B cell (primary cell): ENCODE measurements at places on chromosomes 1 and 21. TPM values are rescaled to one million over a fixed set of nuclear protein-coding genes. Genes with fewer than 3 reads are reported as not detected.

- DNase-seq = no peak
- H3K4me3 ChIP-seq = no peak overlapping the region
- no peak overlapping the region for H3K27ac ChIP-seq
- H3K4me1 ChIP-seq = no peaks in the 10 kb centered on the region
- no peaks in the 10 kb centered on the region for H3K27me3 ChIP-seq
These were observed 26.4 kb downstream of the PLXNA2 start for GRCh38 chr1:208217781-208218180.

- peak within 1 kb of the TSS; percentile 83 for H3K27ac ChIP-seq
- peak; percentile 94 for DNase-seq
- H3K27me3 ChIP-seq = no peaks in the 10 kb centered on the region
- no peaks in the 10 kb centered on the region for H3K36me3 ChIP-seq
These were observed at the start of gene AGTRAP for GRCh38 chr1:11735854-11736745. AGTRAP (plus strand) TSS chr1:11736136; CDS start chr1:11736209, 73 bp downstream.

GRCh38 chr1:66246351-66247269, 287.3 kb upstream of the SGIP1 start:
- H3K27me3 ChIP-seq = no peaks in the 10 kb centered on the region
- H3K36me3 ChIP-seq = no peaks in the 10 kb centered on the region
- no peaks in the 10 kb centered on the region for H3K4me1 ChIP-seq
- no peak overlapping the region for H3K27ac ChIP-seq

DNA sequence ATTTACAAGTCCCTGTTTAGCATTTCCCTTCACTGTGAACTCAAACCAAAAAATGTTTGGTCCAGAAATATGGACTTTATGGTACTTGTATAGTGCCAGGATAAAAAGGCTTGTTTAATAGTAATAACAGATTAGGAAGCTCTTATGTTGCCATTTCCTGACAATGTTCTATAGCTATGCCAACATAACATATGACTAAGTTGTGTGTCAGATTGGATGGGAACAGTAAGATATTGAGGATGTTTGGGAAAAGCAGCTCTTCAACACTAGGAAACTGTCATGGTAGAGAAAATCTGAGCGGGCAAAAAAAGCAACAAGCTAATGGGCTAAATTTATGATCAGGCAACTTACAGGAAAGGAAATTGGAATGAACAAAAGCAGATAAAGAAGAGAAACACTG, 287.1 kb upstream of the ADGRL4 start:
- H3K36me3 ChIP-seq = no peaks in the 10 kb centered on the region
- no peak overlapping the region for H3K4me3 ChIP-seq
- no peaks in the 10 kb centered on the region for H3K4me1 ChIP-seq

- no peak overlapping the region for H3K4me3 ChIP-seq
- H3K27me3 ChIP-seq = no peaks in the 10 kb centered on the region
- no peaks in the 10 kb centered on the region for H3K36me3 ChIP-seq
- DNase-seq = peak; percentile 58
These were observed 629 bp downstream of the CTNNBIP1 start for GRCh38 chr1:9909234-9910046.

- H3K27me3 ChIP-seq = no peaks in the 10 kb centered on the region
- peak; percentile 67 for DNase-seq
- H3K4me3 ChIP-seq = no peak overlapping the region
- peak overlapping the region; percentile 23 for H3K27ac ChIP-seq
- peaks cover 14% of the 10 kb centered on the region for H3K36me3 ChIP-seq
- peaks cover 53% of the 10 kb centered on the region for H3K4me1 ChIP-seq
These were observed 43.0 kb downstream of the GALNT2 start for GRCh38 chr1:230109895-230110667.

DNA sequence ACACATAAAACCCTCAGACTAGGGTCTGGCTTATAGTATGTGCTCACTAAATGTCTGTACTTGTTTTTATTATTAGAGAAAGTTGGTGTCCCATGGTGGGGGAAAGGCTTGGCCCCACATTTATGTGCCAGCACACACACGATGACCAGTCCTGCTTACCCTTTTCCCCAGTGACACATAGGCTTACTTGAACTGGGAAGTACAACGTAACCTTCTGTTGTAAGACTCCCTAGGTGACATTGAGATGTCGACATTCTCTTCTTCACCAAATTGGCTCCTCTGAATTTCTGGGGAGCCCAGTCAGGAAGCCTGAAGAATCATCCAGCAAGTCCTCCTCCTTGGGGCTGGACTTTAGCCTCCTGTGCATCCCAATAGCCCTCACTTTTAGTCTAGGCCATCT, 1.7 kb upstream of the MECR start:
- peaks cover 25% of the 10 kb centered on the region for H3K4me1 ChIP-seq
- no peak overlapping the region for H3K4me3 ChIP-seq
- no peak overlapping the region for H3K27ac ChIP-seq
- H3K36me3 ChIP-seq = no peaks in the 10 kb centered on the region
- DNase-seq = no peak

DNA sequence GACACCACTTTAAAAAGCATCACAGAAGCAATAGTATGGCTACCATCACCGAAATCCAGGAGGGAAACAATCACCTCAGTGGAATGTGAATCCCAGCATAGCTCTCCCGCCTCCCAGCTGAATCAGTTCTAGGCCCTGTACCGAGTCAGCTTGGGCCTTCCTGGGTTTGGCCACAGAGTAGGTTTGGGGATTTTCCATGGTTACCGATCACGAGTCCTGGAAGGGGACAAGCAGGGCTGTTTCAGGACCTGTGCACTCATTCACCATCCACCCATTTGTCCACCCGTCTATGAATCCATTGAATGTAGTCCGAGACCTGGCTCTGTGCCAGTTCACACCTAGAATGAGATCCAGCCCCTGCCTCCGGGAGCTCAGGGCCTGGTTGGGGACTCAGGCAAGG, 94.2 kb downstream of the ARHGEF10L start:
- no peak overlapping the region for H3K27ac ChIP-seq
- H3K27me3 ChIP-seq = no peaks in the 10 kb centered on the region
- H3K4me3 ChIP-seq = no peak overlapping the region
- DNase-seq = no peak
- no peaks in the 10 kb centered on the region for H3K36me3 ChIP-seq

DNA sequence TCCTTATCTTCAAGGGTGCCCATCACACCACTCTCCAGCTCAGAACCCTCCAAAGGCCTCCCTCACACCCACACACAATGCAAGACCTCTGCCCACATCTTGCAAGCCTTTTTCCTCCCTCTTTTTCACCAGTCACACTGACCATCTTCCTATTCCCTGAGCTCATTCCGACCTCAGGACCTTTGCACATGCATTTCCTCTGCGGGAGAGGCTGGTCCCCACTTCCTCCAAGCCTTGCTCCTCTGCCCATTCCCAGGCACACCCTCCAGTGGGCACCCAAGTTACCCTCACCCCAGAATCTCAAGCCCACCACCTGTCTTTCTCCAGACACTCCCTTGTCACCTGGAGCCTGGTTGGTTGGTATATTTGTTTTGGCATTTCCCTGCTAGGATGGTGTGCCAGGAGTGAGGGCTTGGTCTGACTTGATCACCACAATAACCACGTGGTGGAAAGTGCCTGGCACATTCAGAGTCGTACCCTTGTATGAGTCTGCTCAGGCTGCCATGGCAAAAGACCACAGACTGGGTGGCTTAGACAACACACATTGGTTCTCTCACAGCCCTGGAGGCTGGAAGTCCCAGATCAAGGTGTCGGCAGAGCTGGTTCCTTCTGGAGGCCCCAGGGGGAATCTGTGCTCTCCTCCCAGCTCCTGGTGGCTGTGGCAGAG, 13.2 kb downstream of the MX2 start:
- no peak for DNase-seq
- no peaks in the 10 kb centered on the region for H3K27me3 ChIP-seq
- peaks cover 43% of the 10 kb centered on the region for H3K36me3 ChIP-seq
- H3K27ac ChIP-seq = no peak overlapping the region

- no peak for DNase-seq
- H3K4me3 ChIP-seq = no peak overlapping the region
- H3K27ac ChIP-seq = no peak overlapping the region
- no peaks in the 10 kb centered on the region for H3K27me3 ChIP-seq
These were observed 27.2 kb upstream of the CLIC4 start for GRCh38 chr1:24717887-24718650.

DNA sequence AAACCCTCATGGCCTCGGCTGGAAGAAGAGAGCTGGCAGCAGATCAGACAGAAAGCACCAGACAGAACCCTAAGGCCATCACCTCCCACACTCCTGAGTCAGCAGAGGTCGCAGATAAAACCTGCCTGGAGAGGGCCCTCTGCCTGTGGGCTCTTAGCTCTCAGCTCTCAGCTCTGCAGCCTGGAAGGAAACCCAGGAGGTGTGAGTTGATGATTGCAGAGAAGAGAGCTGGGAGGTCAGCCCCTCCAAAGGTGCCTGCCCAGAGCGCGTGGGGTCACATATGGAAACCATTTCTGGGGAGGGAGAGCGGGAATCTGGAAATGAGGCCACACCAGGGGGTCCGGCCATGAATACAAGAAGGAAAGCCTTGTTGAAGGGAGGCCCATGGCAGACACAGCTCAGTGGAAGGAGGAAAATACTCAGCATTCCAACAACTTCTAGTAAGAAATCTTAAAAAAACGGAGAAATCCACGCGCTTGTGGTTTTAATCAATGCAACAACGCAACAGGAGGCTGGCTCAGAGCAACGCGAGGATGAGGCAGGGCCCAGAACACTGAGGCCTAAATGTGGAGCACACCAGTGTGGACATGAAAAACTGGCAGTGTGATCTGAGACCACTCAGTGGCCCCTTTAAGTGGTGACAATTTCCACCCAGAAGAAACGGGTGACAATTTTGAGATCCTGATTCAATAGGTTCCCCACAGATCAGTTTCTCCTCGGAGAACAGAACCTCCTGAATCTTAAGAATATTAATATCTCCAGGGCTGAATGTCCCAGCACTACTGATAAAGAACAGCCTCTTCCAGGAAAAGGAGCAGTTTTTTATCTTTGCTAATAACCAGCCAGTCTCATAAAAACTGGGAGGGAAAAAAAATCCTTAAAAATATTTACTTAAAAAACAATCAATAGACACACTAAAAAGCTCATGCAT, 45.7 kb downstream of the PSMG1 start:
- H3K36me3 ChIP-seq = no peaks in the 10 kb centered on the region
- H3K27me3 ChIP-seq = no peaks in the 10 kb centered on the region
- H3K4me3 ChIP-seq = no peak overlapping the region
- H3K27ac ChIP-seq = no peak overlapping the region
- DNase-seq = no peak

- no peaks in the 10 kb centered on the region for H3K27me3 ChIP-seq
- H3K4me1 ChIP-seq = peaks cover 7% of the 10 kb centered on the region
- H3K4me3 ChIP-seq = no peak overlapping the region
- H3K27ac ChIP-seq = no peak overlapping the region
- H3K36me3 ChIP-seq = no peaks in the 10 kb centered on the region
- DNase-seq = no peak
These were observed 45.2 kb downstream of the PLPP3 start for GRCh38 chr1:56534130-56534651.

- H3K27me3 ChIP-seq = no peaks in the 10 kb centered on the region
- H3K36me3 ChIP-seq = no peaks in the 10 kb centered on the region
- H3K4me3 ChIP-seq = no peak overlapping the region
These were observed 202.9 kb downstream of the TBX15 start for GRCh38 chr1:118785246-118785645.

DNA sequence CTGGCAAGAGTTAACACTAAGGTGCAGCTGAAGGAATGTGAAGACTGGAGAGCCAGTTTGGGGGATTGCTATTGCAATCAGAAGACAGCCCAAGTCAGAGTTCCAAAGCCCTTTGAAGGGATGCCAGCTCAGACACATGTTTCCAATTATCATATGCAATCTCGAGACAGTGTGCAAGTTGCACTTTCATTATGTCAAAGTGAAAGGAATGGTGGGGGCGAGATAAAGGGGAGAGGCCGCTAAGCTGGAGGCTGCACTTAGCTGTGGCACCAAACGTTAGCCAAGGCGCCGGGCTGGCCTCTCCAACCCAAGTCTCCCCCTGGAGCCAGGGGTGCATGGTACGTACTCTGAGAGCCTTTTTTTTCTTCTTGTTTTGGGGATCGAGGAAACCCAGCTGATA, 58.0 kb downstream of the NGF start:
- no peaks in the 10 kb centered on the region for H3K27me3 ChIP-seq
- H3K27ac ChIP-seq = no peak overlapping the region
- H3K36me3 ChIP-seq = no peaks in the 10 kb centered on the region
- no peak for DNase-seq
- H3K4me3 ChIP-seq = no peak overlapping the region

GRCh38 chr1:45752441-45753052, 2.1 kb upstream of the IPP start:
- no peaks in the 10 kb centered on the region for H3K27me3 ChIP-seq
- H3K27ac ChIP-seq = no peak overlapping the region
- no peaks in the 10 kb centered on the region for H3K36me3 ChIP-seq
- no peak overlapping the region for H3K4me3 ChIP-seq
- H3K4me1 ChIP-seq = peaks cover 8% of the 10 kb centered on the region

DNA sequence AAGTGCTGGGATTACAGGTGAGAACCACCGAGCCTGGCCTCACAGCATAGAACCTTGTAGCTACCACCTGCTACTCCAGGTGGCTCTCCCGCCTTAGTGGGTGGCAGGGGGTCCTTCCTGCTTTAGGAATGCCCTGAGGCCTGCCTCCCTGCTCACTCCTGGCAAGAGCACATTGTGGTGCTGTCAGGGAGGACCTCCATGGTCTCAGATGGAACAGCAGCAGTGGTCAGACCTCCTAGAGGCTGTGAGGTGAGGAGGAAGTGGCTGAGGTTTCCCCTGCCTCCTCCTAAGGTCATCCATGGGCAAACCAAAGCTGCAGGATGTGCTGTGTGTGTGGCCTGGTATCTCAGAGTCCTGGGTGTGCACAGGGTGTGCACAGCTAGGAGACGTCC, 6.7 kb downstream of the SOX13 start:
- H3K4me3 ChIP-seq = no peak overlapping the region
- H3K4me1 ChIP-seq = peaks cover 10% of the 10 kb centered on the region
- no peak for DNase-seq
- no peak overlapping the region for H3K27ac ChIP-seq

DNA sequence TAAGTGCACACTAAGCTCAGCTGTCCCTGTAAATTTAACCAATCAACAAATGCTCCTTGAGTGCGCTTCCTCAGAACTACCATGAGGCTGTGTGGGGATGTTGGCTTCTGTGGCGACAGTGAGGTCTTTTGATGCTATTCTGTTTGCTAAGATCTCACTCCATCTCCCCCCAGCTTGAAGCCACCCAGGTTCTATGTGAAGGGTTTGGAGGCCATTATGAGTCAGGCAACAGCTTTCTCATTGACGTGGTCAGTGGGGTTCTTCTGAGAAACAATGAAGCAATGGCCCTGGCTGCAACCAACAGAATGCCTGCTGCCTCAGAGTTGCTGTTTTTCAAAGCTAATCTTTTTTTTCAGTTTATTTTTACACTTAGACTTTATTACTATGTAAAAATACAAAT, 205.5 kb downstream of the PTBP2 start:
- H3K27me3 ChIP-seq = no peaks in the 10 kb centered on the region
- no peaks in the 10 kb centered on the region for H3K36me3 ChIP-seq
- H3K4me3 ChIP-seq = no peak overlapping the region
- H3K27ac ChIP-seq = no peak overlapping the region
- no peak for DNase-seq

GRCh38 chr1:82319546-82319945, 518.8 kb downstream of the ADGRL2 start:
- H3K4me3 ChIP-seq = no peak overlapping the region
- H3K4me1 ChIP-seq = no peaks in the 10 kb centered on the region
- no peak overlapping the region for H3K27ac ChIP-seq

The PLEKHA6 gene
- total RNA-seq = 0.47 and 0.92 TPM in 2 replicates

The MSH4 gene
- 1.4 and 1.7 TPM in 2 replicates for total RNA-seq

The GON4L gene
- 127 TPM in 2 replicates for total RNA-seq

The SYTL1 gene
- total RNA-seq = 156 and 159 TPM in 2 replicates

The CD46 gene
- 168 and 173 TPM in 2 replicates for total RNA-seq

The GFI1 gene
- total RNA-seq = 0.68 and 1.2 TPM in 2 replicates
